Activated CD8-positive, alpha-beta memory T cell treated with anti-CD3 and anti-CD28 coated beads, Interleukin-2, amount 10 ng/mL, durations not matched to agents 7 days and 5 days (primary cell): ENCODE measurements at places on chromosomes 5 and 9. TPM values are rescaled to one million over a fixed set of nuclear protein-coding genes. Genes with fewer than 3 reads are reported as not detected.

- peaks cover 35% of the 10 kb centered on the region for H3K27me3 ChIP-seq
- DNase-seq = no peak
- H3K4me3 ChIP-seq = no peak overlapping the region
- H3K36me3 ChIP-seq = no peaks in the 10 kb centered on the region
- no peak overlapping the region for H3K27ac ChIP-seq
Observed at GRCh38 chr9:33184963-33185362, 17.8 kb upstream of the B4GALT1 start.

DNA sequence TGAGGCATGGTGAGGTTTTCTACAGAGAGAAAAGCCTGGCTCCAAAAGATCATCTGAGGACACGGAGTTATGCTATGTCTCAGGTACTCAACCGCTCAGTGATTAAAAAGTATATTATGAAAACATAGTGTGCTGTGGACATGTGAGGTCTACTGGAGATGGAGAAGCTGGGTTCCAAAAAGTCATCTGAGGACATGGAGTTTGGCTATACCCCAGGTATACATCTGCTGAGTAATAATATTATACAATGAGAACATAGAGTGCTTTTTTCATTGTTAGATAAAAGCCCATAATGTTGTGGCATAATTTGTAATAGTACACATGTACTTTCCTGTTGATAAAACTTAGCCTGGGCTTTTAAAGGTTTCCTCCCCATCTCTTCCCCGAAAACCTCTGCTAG, 70.7 kb upstream of the SHISAL2B start:
- H3K27me3 ChIP-seq = peaks cover 21% of the 10 kb centered on the region
- DNase-seq = no peak
- no peak overlapping the region for H3K4me3 ChIP-seq
- H3K36me3 ChIP-seq = no peaks in the 10 kb centered on the region
- no peaks in the 10 kb centered on the region for H3K4me1 ChIP-seq

DNA sequence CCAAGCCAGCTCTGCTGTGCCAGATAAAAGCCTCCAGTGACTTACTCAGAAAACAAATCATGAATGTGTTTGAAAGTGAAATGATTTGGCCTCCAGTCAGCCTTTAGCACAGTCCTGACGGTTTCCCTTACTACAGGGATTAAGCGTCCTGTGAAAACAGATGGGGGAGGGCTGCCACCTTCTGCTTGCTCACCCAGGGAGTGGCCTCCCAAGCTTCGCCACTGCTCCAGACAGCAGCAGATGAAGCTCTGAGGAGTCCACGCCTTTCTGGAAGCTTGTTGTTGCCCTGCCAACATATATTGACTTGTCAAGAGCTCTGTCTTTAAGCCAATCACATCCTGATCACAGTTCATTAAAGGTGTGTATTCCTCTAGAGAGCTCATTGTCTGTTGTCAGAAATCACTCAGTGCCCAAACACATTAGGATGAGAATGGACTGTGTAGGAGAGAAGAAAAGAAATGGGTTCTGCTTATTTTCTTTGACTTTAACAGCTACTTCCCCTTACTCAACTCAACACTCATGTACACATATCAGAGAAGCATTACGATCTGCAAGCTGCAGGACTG, 4.9 kb upstream of the FYB1 start:
- peaks cover 2% of the 10 kb centered on the region for H3K36me3 ChIP-seq
- DNase-seq = no peak
- peaks cover 4% of the 10 kb centered on the region for H3K4me1 ChIP-seq
- H3K4me3 ChIP-seq = no peak overlapping the region

GRCh38 chr5:32096891-32097595, 77.1 kb downstream of the GOLPH3 start:
- peak; percentile 15 for DNase-seq
- no peak overlapping the region for H3K27ac ChIP-seq
- H3K27me3 ChIP-seq = no peaks in the 10 kb centered on the region
- peaks cover 4% of the 10 kb centered on the region for H3K36me3 ChIP-seq
- peaks cover 6% of the 10 kb centered on the region for H3K4me1 ChIP-seq
- no peak overlapping the region for H3K4me3 ChIP-seq

GRCh38 chr5:127899214-127899610, 184.4 kb upstream of the SLC12A2 start:
- H3K27me3 ChIP-seq = peaks cover 2% of the 10 kb centered on the region
- no peak for DNase-seq
- H3K27ac ChIP-seq = no peak overlapping the region

GRCh38 chr9:13127131-13127530, 152.4 kb downstream of the MPDZ start:
- H3K27me3 ChIP-seq = no peaks in the 10 kb centered on the region
- no peaks in the 10 kb centered on the region for H3K4me1 ChIP-seq
- no peaks in the 10 kb centered on the region for H3K36me3 ChIP-seq
- no peak overlapping the region for H3K27ac ChIP-seq

GRCh38 chr5:142254431-142254830, 70.4 kb downstream of the SPRY4 start:
- no peak overlapping the region for H3K27ac ChIP-seq
- peaks cover 3% of the 10 kb centered on the region for H3K4me1 ChIP-seq
- DNase-seq = no peak
- H3K4me3 ChIP-seq = no peak overlapping the region

- H3K27ac ChIP-seq = peak overlapping the region; percentile 21
- H3K4me3 ChIP-seq = no peak overlapping the region
- H3K4me1 ChIP-seq = peaks cover 11% of the 10 kb centered on the region
- peaks cover 13% of the 10 kb centered on the region for H3K36me3 ChIP-seq
- no peaks in the 10 kb centered on the region for H3K27me3 ChIP-seq
Observed at GRCh38 chr5:172035049-172035448, 28.6 kb upstream of the FBXW11 start.

- no peak overlapping the region for H3K4me3 ChIP-seq
- H3K27me3 ChIP-seq = peaks cover 2% of the 10 kb centered on the region
- H3K4me1 ChIP-seq = no peaks in the 10 kb centered on the region
- H3K27ac ChIP-seq = no peak overlapping the region
Observed at GRCh38 chr5:169413416-169413815, 112.5 kb upstream of the SLIT3 start.

- H3K27ac ChIP-seq = no peak overlapping the region
- H3K27me3 ChIP-seq = no peaks in the 10 kb centered on the region
- H3K4me3 ChIP-seq = no peak overlapping the region
Observed at GRCh38 chr5:22678886-22679285, 174.3 kb downstream of the CDH12 start.

DNA sequence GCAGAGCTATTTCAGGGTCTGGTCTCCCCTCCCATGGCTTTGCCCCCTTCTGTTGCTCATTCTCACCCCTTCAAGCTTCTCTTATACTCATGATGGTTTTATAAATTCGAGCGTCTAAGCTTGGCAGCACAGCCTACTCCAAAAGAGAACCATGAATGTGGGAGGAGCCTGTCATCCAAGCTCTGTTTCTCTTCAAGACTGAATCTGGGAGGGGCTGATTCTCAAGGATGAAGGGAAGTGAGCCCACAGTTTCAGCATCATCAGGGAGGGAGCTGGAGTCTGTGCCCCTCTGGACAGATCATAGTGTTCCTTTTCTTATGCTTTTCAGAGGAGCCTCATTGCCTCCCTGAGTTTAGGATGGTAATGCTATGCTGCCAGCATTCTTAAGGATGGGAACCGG, 168.6 kb downstream of the CFAP90 start:
- H3K27me3 ChIP-seq = no peaks in the 10 kb centered on the region
- no peaks in the 10 kb centered on the region for H3K4me1 ChIP-seq
- no peak overlapping the region for H3K27ac ChIP-seq
- no peak for DNase-seq
- no peaks in the 10 kb centered on the region for H3K36me3 ChIP-seq
- H3K4me3 ChIP-seq = no peak overlapping the region

DNA sequence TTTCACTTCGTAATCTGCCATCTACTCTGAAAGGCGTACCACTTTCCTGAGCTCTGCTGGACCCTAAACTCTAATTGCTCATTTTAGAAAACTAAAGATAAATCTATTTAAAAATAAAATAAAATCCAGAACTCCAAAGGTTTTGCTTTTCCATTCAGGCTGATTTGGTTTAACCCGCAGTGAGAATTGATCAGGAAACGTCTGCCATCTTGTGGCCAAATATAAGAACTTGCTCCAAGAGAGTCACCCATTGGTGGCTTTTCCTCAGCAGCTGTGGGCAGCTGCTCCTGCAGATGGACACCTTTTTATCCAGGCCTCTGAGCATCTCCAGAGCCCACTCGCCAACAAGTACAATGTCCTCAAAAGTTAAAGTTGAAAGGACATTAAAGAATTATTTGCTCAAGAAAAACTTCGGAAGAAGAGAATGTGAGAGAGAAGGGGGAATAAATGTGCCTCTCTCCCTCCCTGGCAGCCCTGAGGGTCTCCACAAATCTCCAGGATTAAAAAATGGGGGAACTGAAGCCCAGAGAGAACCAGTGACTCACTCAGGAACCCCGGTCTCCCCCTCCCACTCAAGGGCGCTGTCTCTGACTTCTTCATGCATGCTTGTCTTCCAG, 4.1 kb downstream of the SAXO1 start:
- H3K27me3 ChIP-seq = peaks cover 20% of the 10 kb centered on the region
- H3K4me3 ChIP-seq = no peak overlapping the region
- H3K36me3 ChIP-seq = no peaks in the 10 kb centered on the region
- no peak overlapping the region for H3K27ac ChIP-seq

- no peak overlapping the region for H3K27ac ChIP-seq
- peaks cover 62% of the 10 kb centered on the region for H3K27me3 ChIP-seq
- no peak overlapping the region for H3K4me3 ChIP-seq
- no peak for DNase-seq
Observed at GRCh38 chr9:14311171-14311949, 2.6 kb downstream of the NFIB start.

- H3K36me3 ChIP-seq = no peaks in the 10 kb centered on the region
- H3K4me1 ChIP-seq = no peaks in the 10 kb centered on the region
Observed at GRCh38 chr5:138964647-138965201, 89.6 kb upstream of the LRRTM2 start.

DNA sequence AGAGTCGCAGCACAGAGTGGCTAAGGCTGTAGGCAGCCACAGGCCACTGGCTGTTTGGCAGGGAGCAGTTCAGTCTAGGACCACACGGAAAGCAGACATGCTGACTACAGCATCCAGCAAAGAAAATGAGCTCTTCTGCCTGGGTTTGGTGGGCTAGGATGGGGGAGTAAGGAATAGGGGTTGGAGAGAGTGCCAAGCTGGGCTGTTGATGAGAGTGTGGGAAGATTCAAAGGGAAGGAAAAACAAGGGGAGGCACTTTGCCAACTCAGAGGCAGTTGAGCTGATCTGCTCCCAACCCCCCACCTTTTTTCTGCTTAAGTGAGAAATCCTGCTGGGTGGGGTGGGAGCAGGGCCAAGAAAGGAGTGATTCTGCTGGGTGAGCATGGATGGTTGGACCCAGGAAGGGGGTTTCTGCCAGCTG, 35.9 kb downstream of the SVEP1 start:
- no peaks in the 10 kb centered on the region for H3K36me3 ChIP-seq
- H3K27me3 ChIP-seq = no peaks in the 10 kb centered on the region
- no peak overlapping the region for H3K4me3 ChIP-seq
- DNase-seq = no peak

DNA sequence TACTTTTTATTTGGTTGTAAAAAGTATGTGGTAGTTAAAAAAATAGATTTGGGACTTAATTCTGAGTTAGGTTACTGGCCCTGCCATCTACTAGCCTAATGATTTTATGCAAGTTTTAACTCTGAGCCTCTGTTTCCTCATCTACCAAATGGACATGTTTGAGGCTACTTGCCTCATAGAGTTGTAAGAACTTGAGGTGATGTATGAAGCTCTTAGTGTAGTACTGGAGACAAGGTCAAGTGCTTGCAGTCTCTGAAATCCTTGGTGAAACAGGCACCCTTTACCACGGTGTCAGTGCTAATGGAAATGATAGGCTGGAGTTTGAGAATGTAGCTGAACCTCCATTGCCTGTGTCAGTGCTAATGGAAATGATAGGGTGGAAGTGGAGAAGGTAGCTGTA, 15.3 kb downstream of the GPR107 start:
- H3K4me1 ChIP-seq = peaks cover 16% of the 10 kb centered on the region
- H3K27me3 ChIP-seq = no peaks in the 10 kb centered on the region
- DNase-seq = no peak
- no peak overlapping the region for H3K27ac ChIP-seq
- no peak overlapping the region for H3K4me3 ChIP-seq

DNA sequence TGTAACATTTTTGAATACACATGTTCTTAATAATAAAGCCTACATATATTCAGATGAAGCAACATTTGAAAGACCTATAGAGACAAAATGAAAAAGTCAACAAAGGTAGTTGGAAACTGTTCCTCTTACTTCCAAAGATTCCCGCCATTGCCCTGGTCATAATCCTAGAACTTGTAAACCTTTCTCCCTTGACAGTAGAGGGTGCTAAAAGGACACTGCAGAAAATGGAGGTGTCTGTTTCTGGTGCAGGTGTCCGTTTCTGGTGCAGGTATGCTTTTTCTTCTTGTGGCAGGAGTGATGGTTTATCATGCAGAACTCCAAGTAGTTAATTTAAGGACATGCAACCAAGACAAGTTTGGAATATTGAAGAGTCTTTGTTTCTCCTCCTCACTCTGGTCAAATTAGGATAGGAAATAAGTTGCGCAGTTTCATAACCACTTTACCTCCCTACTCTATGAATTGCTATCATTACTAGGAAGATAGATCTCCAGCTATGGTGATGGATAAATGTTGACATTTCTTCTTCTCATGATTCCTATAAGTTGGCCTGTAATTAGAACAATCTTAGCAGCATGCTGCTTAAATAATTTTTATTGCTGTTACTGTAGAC, 56.0 kb upstream of the FAM174A start:
- H3K4me3 ChIP-seq = no peak overlapping the region
- H3K4me1 ChIP-seq = no peaks in the 10 kb centered on the region
- H3K27me3 ChIP-seq = peaks cover 3% of the 10 kb centered on the region
- H3K27ac ChIP-seq = no peak overlapping the region
- no peaks in the 10 kb centered on the region for H3K36me3 ChIP-seq

- DNase-seq = no peak
- H3K4me3 ChIP-seq = no peak overlapping the region
- H3K27ac ChIP-seq = no peak overlapping the region
- no peaks in the 10 kb centered on the region for H3K36me3 ChIP-seq
Observed at GRCh38 chr9:13113751-13114150, 165.7 kb downstream of the MPDZ start.

DNA sequence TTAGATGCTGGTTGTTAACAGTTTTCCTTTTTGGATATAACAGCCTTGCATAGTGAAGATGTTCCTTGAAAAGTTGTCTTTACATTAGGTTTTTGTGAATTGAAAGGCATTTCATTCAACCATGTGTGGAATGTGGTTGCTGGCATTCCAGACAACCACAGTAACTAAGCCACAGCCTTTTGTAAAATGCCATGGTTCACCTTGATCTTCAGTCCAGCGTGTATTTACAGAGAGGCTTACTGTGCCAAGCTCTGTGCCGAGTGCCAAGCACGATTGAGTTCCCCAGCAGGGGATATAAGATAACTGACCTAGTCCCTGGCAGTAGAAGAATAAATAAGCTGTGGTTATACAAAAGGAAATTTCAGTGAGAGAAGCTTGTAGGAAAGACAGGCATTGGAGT, 4.9 kb downstream of the EXOSC2 start:
- H3K36me3 ChIP-seq = peaks cover 57% of the 10 kb centered on the region
- H3K27ac ChIP-seq = peak overlapping the region; percentile 33
- no peak for DNase-seq
- H3K4me3 ChIP-seq = no peak overlapping the region
- peaks cover 43% of the 10 kb centered on the region for H3K4me1 ChIP-seq
- H3K27me3 ChIP-seq = no peaks in the 10 kb centered on the region

ARL14EPL gene
- total RNA-seq = not detected

MTAP gene
- total RNA-seq = 44.9 TPM

IFNB1 gene
- 1.2 TPM for total RNA-seq

NEUROG1 gene
- not detected for total RNA-seq

MARCHF11 gene
- total RNA-seq = not detected

LHFPL2 gene
- total RNA-seq = not detected
